ENCODE measurements at places on chromosomes 6 and 20.

DNA sequence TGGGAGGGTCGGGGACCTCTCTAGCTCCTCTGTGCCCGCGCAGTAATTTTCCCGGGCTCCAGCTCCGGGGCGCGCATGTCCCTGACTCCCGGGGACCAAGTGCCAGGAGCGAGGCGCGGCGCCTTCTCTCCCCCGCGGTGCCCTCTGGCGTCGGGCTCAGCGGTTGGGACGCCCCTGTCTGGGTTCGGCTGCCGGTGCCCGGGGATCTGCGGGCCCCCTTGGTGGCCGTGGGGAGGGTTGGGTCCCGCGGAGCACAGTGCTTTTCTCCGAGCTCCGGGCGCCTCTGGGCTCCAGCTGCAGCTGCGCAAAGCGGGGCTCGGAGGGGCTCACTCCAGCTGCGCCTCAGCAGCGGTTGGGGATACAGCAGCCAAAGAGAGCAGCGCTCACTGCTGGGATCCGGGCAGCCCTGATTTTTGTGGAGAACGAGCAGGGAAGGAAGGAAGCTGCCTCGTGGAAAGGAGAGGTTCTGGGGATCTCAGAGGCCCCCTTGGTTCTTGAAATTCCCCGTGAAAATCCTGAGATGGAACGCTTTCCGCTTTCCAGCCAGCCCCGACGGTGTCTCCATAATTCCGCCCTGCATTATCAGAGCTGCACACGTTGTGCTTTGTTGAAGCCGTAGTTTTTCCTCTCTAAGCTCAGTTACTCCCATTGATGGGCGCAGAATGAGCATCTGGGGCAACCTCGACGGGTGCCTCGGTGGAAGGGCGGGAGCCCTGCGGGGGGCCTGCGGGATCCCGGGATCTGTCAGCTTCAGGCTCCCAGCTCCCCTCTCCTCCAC is 861 bp downstream of the PPP1R14C start:
- DNase-seq: no peak

DNA sequence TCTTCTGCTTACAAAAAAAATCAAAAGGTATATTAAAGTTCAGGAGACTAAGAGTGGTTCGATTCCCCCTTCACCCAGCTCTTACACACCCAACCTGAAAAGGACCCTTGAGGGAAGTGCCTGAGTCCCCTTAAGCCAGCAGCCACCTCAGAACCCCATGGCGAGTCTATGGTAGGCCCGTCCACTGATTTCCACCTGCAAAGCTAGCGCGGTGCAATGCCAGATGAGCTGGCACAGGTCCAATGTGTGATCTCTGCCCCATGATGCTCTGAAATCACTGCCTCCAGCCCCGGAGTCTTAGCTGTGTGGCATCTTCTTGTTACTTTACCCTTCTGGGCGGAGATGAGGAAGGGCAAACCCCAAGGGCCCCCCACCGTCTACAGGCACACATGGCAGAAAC is 109.3 kb downstream of the SMOC2 start:
- no peak for DNase-seq

- no peak for DNase-seq
Measured at GRCh38 chr6:137737836-137738596, 129.0 kb upstream of the TNFAIP3 start.

DNA sequence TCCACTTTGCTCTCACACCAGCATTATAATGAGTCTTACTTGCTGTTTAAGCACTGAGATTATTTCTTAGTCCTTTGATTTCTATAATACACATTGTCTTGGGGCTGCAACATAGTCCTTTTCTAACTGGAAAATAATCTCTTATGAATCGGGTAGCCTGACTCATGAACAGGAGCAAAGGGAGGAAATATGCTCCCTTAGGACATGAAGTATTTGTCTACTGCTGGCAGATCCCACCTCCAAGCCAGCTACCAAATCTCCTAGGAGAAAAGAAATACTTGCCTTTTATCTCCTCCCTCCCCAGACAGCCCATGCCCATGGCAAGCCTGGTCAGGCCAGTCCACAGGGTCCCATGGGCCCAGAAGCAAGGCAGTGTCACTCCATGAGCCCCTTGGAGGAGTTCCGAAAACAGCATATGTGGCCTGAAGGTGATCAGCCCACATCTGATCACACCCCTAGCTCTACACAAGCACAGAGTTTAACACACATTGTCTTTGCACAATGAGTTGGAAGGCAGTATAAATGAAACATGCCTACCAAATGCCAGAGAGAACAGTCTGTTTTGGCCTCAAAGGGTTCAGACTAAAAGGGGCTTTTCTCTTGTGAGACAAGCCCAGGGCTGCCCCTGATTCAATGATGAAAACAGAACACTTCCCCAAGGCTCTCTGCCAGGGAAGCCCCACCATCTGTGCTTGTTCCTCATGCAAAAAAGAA is 37.1 kb upstream of the SLC4A11 start:
- no peak for DNase-seq

GRCh38 chr6:5275497-5275896 is 14.2 kb downstream of the FARS2 start:
- DNase-seq: no peak

GRCh38 chr6:118869894-118870589 is 23.9 kb upstream of the ASF1A start:
- DNase-seq: no peak

Data from NCI-H748 treated with DMSO at 0.1 percent for 48 hours (cell line).